Stimulated activated CD4-positive, alpha-beta T cell treated with anti-CD3 and anti-CD28 coated beads, Interleukin-15, amount 100 ng/mL, for 24 hours (primary cell): ENCODE measurements at places on chromosomes 3 and 15.

DNA sequence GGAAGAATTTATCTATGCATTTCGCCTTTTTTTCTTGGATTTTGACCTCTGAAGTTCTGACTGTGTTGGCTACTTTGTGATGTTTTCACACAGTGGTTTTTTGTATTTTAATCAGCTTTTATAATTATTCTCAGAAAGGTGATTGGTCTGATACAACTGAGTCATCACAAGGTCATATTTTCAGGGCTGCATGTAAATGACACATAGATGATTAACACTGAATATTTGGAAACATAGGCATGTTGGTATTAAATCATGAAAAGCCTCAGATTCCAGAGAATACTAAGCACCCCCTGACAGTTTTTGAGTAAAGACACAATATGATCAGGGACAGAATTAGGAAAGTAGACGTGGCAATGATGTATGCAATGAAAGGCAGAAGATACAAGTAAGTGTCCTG lies 175.5 kb upstream of the SLCO3A1 start:
- no peak for DNase-seq

DNA sequence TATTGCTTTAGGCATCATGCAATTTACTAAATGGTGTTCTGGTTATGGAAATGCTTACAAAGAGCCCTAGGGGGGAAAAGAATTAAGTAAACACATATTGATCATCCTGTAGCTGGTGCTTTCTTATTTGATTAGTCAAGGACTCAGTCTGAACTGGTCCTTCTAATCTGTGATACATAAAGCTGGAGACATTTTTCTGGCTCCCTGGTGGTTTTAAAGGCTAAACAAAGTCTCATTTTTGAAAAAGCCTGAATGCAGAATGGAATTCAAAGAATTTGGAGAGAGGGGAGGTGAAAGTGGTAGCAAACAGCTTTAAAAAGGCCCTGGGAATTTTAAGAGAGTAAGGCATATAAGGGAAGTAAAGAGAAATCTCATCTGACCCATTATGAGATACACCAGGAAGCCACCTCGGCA lies 149.7 kb downstream of the RBMS3 start:
- no peak for DNase-seq

DNA sequence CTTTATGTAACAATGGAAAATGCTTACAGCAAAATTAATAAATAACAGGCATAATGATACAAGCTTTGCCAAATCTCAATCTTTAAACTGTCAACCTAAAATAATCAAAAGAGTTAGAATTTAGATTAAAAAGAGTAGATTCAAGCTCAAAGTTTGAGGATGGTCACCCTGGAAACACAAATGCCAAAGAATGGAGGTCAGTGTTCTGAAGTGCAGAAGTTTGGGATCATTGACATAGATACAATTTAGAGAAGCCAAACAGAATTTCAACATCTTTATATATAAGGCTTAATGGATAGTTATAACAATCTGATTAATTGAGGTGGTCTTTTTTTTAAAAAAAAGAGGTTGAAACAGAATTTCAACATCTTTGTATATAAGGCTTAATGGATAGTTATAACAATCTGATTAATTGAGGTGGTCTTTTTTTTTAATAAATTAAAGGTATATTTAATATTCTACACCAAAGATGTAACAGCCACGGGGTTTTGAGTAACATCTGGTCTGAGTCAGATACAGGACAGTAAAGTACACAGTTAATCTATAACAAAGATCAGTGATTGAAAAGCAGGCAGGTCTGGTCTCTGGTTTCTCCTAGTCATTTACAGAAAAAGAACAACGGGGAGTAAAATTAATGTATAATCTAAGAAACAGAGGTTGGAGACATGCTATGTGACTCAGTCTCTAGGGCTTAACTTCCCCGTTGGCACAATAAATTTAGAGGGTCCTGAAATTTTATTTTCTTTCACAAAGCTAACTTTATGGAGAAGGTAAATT lies 490.7 kb downstream of the GBE1 start:
- no peak for DNase-seq

- no peak for DNase-seq
These were observed 115.9 kb downstream of the IQSEC1 start for GRCh38 chr3:12957339-12957738.

DNA sequence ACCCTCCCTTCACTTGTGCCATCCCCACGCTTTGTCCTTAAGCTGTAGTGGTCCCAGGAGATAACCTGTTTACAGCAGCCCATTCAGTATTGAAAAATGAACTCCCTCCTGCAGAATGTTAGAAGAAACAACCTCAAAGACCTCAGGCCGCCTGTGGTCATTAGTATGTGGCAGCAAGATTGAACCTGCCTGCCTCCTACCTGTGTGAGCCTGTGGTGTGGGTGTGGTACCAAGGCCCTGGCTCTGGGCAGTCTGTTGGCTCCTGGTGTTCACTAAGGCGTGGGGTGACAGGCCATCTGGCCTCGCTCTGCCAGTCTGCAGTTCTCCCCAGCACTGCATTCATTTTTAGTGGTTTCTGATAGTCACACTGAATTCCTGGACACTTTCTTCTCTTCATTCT lies 21.0 kb downstream of the LSM3 start:
- no peak for DNase-seq

DNA sequence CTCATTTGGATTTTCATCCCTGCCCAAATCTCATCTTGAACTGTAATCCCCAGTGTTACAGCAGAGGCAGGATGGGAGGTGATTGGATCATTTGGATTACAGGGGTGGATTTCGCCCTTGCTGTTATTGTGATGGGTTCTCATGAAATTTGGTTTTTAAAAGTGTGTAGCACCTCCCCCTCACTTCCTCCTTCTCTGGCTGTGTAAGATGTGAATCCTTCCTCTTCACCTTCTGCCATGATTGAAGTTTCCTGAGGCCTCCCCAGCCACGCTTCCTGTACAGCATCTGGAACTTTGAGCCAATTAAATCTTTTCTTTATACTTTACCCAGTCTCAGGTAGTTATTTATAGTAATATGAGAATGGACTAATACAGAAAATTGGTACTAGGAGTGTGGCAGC lies 316.8 kb downstream of the PLCL2 start:
- DNase-seq: no peak

DNA sequence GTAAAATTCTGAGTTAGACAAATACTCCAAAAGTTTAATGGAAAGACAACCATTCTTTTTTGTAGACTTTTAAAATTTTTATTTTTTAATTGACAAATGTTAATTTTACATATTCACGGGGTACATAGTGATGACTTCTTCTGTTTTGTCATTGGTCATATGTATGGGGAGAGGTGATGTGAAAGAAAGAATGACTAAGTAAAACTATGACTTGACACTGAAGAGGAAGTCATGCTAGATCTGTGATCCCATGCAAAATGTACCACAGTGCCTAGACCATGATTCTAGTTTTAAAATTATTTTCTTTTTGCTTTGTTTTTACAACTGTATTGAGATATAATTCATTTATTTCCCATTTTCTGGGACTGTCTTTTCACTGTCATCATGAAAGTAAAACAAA lies 281.6 kb downstream of the MBNL1 start:
- no peak for DNase-seq

- DNase-seq: no peak
These were observed 47.1 kb downstream of the STT3B start for GRCh38 chr3:31579828-31580227.

- no peak for DNase-seq
These were observed 397.2 kb downstream of the OCA2 start for GRCh38 chr15:27701956-27702355.

- DNase-seq: no peak
These were observed 12.4 kb upstream of the SOX2 start for GRCh38 chr3:181699171-181699903.

GRCh38 chr3:186932281-186933181 lies 2.2 kb downstream of the ST6GAL1 start:
- no peak for DNase-seq

- no peak for DNase-seq
These were observed 77.2 kb upstream of the KCNMB2 start for GRCh38 chr3:178459038-178459410.

DNA sequence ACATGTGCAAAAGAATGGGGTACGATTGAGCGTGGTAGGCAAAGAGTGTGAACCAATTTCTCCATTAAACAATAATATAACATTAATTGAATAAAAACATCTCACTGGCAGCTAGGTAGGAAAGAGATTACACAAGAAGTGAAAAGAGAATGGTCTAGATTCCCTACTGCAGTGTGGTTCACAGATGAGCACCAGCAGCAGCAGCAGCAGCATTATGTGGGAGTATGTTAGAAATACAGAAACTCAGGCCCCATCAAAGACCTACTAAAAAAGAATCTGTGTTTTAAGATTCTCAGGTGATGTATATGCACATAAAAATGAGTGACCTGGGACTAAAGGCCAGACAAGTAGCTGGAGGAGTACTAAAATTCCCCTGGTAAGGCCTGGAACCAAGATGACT lies 118.2 kb downstream of the ADAM10 start:
- no peak for DNase-seq

DNA sequence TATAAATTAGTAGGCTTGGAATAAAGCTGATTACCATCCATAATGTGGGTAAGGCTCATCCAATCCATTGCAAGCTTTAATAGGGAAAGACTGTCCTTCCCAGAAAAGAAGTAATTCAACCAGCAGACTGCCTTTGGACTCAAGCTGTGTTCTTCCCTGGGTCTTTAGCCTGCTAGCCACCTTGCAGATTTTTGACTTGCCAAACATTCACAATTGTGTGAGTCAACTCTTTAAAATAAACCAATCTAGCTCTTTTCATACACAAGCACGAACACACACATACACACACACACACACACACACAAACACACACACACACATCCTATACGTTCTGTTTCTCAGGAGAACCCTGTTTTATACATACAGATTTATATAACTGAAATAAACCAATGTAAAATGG lies 248.1 kb downstream of the NAALADL2 start:
- DNase-seq: no peak

GRCh38 chr15:70569714-70570231 lies 193.6 kb downstream of the UACA start:
- DNase-seq: peak; percentile 20

DNA sequence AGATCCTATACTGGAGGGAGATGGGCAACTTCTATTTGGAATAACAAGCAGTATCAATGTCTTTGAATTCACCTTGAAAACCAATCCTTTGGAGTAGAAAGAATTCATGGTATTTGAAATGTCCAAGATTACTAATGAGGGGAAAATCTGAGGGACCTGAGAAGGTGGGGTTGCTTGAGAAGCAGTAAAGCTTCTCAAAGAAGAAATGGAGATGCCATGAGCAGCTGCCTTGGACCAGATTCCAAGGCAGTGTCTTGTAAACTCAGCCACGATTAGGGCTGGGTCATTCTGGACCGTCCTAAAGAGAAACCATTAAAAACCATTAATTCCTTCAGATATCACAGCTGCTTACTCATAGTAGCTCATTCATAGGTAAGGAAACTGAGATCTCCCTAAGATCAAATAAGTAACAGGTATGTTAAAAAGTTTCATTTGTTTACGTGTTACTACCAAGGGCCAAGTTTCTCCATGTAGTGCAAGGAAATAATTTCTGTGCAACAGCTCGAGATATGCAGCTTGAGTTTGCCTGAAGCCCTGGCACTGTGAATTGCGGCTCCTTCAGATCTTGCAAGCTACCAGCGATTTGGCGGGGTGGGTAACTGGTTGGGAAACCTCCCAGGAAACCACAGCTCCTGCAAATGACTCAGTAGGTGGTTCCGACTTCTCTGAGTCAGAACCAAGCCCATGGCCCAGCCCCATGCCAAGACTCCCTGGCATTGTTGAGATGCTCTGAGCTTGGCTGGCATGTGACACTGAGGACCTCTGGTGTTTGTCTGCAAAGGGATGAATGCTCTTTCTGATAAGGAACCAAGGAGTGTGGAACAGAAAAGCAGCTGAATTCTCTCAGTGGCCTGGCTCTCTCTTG lies 296.8 kb downstream of the RORA start:
- peak; percentile 77 for DNase-seq

GRCh38 chr3:171525437-171525836 lies 65.2 kb upstream of the TNIK start:
- DNase-seq: no peak

DNA sequence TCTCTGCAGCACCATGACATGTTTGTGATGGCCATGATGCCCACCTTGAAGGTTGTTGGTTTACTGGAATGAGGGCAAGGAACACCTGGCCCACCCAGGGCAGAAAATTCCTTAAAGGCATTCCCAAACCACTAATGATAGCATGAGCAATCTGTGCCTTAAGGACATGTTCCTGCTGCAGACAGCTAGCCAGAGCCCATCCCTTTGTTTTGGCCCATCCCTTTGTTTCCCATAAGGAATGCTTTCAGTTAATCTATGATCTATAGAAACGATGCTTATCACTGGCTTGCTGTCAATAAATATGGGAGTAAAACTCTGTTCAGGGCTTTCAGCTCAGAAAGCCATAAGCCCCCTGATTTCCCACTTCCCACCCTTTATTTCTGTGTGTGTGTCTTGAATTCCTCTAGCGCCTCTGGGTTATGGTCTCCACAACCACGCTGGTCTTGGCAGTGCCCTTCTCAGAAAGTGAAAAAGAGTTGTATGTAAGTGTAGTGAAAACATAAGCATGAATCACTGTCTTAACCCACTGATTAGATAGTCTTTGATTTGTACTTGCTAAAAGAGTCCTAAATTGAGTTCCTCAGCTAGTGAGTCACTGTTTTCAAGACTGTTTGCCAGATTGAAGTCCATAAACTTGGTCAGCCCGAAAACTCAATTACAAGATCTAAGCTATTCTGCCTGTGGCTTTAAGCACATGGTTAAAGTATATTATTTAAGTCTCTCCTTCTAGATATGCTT lies 19.0 kb upstream of the CCR2 start:
- DNase-seq: peak; percentile 25

DNA sequence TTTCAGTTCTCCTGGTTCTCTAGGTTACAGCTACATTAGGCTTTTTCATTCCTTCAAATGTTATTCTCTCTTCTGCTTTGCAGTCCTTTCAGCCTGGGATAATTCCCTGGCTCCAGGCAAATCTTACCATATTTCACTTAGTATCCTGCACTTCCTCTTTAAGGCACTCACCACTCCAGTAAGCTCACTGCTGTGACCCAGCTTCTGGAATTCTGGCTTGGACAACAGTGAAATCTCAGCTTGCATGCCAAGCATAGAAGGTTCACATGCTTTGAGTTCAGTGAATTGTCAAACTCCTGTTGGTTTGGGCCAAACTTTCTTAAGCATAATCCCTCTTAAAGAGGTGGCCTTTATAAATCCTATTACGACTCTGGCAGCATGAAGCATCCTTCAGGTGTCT lies 69.4 kb downstream of the SCN10A start:
- DNase-seq: no peak

- no peak for DNase-seq
These were observed 15.3 kb upstream of the MCCC1 start for GRCh38 chr3:183114384-183115178.

DNA sequence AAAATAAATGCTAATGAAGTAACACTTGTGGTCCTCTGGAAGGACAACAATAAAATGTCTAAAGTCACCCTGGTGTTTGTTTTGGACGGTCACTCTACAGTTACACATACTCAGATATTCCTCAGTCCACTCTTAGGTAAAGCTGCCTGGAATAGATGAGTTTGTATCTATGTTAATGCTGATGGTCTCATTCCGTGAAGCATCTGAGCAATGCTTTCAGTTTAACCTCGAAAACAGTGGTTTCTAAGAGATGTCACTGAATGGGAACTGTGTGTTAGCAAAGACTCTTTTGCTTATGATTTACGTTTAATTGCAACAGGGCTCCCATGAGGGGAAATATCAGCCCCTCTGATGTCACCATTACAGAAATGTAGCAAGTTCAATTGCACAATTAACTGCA lies 49.1 kb downstream of the FBN1 start:
- DNase-seq: no peak
